NCI-H446 (cell line): ENCODE measurements at places on chromosomes 11 and 22.

GRCh38 chr22:37198258-37199102 lies 10.4 kb upstream of the C1QTNF6 start:
- peak; percentile 71 for DNase-seq

DNA sequence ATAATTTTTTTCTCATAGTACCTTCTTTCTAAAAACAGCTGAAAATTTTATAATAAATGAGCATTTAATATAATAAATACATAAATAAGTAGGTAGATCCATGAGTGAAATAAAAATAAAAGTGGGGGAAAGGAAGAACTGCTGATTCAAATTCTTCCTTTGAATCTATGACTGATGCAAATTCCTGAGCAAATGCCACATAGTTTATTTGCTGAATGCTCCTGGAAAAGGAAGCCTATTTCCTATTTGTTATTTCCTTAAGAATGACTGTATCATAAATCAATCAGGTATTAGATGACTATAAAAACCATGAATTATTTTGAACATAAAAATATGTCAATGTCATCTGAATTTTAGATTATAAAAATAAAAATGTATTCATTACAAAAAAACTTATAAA lies 16.6 kb downstream of the BTBD10 start:
- DNase-seq: no peak

DNA sequence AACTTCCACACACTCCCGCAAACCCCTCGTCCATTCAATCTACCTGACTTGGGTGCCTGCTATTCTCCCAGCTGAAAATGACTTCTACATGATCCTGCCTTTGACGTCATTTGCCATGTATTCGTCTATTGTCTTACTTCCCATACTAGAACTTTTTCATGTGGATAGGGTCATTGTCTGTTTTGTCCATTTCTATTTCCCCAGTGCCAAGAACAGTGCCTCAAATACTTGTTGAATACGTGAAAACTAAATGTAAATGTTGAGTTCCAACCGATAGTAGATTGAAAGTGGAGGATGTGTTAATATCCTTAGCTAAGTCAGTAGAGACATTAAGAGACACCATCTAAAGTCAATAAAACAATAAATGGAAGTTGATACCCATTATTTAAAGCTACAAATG lies 935 bp downstream of the TRIM68 start:
- no peak for DNase-seq

- DNase-seq: no peak
Observed at GRCh38 chr11:70495351-70496310, 97.3 kb downstream of the CTTN start.

GRCh38 chr11:10268746-10269488 lies 25.1 kb downstream of the SBF2 start:
- no peak for DNase-seq

DNA sequence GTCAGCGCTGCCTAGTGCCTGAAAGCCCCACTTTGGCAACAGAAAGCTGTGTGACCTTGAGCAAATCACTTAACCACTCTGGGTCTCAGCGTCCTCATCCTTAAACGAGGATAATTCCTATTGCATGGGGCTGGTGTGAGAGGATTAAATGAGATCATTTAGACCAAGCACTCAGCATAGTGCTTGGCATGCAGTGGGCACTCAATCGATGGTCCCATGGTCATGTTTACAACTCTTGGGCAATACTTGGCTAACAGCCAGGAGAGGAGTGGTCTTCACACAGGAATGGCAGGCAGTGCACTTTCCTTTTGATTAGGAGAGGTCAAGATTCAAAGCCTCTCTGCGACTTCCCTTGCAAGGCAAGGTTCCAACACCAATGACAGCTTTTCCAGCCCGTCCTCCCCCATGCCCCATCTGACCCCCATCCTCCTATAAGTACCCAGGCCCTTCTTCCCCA lies 14.1 kb downstream of the TNKS1BP1 start:
- no peak for DNase-seq

DNA sequence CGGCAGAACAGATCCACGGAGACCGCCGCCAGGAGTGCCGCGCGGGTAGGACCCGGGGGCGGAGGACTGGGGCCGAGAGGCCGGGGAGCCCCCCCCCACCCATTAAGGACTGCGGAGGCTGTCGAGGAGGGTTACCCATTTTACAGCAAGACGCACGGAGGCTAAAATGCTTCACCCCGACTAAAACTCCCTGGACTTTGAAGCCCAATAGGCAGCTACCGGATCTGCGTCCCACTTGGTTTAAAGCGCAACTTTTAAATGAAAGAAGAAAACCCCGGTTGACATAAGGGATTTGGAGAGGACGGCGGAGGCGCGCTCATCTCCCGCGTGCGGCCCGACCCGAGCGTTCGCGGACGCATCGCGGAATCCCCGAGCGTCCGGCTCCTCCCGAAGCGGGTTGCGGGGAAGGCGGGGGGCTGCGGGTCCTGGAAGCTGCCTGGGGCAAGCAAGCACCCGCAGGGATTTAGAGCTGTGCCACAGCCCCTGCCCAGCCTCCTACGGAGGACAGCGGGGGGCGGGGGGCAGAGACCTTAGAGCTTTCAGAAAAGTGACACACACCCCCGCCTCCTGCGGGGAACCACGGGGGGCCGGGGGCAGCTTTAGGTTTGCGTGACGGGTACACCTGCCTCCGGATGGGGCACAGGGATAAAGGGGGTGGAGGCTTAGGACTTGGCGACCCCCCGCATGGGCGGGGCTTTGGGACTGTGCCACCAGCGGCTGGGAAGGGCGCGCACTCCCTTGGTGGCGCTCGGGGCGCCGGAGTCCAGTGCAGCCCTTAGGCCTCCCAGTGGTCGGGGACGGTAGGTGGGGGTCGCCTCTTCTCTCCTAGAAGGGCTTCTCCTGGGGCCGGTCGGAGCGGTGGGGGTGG lies 760 bp upstream of the CELSR1 start:
- DNase-seq: no peak

DNA sequence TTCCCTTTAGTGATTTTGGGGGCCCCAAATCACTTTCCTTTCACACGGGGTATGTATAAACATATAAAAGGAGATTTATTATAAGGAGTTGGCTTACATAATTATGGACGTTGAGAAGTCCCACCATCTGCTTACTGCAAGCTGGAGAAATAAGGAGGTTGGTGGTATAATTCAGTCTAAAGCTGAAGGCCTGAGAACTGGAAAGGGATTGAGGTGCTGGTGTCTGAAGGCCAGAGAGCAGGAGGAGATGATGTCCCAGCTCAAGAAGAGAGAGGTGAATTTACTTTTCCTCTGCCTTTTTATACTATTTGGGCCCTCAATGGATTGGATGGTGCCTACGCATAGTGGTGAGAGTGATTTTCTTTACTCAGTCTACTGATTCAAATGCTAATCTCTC lies 1.3 kb upstream of the ZNF202 start:
- DNase-seq: no peak

- no peak for DNase-seq
Observed at GRCh38 chr11:31808721-31809540, 2.2 kb downstream of the PAX6 start.

GRCh38 chr11:64969209-64969608 lies 2.7 kb downstream of the MAJIN start:
- peak; percentile 50 for DNase-seq

DNA sequence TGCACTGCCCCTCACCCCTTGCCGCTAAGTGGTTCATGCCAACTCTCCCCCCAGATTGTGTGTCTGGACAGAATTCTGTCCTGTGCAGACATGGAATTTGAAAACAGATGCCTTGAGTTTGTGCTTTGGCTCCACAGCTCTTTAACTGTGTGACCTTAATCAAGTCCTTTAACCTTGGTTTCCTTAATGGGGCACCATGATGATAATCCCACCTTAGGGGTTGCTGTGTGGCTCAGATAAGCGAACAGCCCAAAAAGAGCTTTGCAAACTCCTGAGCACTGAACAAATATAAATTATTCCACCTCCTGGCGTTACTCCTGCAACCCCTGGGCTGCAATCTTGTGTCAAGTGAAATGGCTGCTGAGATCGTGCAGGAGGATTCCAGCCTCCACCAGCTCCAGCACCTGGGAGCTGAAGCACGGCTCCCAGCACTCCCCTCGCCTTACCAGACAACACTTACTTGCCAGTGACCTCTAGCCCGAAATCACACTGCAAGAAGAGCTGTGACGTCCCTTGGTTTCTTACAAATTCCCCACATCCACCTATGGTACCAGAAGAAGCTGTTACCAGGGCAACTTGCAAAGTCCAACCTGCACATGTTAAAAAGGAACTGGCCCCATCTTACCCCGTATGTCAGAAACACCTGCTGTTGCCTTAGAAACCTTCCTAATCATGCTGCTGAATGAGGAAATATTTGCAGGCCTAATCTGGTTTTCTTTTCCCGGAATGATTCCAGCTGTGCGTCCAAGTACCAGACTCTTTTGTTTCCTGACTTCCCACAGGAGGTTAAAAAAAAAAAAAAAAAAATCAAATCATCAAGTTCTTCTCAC lies 13.2 kb downstream of the VPS37C start:
- no peak for DNase-seq

- DNase-seq: no peak
Observed at GRCh38 chr11:104329078-104329665, 165.2 kb upstream of the PDGFD start.

GRCh38 chr11:3200388-3201111 lies 18.1 kb downstream of the MRGPRG start:
- DNase-seq: no peak

- no peak for DNase-seq
Observed at GRCh38 chr22:37058917-37059701, 7.6 kb downstream of the KCTD17 start.

DNA sequence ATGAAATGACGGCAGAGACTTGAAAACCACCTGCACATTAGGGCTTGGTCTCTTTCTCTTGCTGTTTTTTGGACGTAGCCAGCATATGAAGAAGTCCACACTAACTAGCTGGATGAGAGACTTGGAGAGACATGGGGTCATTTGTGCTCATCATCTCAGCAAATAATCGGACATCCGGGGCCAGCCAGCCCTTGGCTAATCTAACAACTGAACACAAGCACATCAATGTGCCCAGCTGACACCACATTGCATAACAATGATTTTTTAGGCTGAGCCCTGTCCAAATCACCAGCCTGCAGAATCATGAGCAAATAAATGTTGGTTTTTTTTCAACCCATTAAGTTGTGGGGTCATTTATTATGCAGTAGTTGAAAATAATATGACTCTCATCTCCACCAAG lies 460.3 kb upstream of the LARGE1 start:
- no peak for DNase-seq

GRCh38 chr11:32050264-32050663 lies 40.6 kb upstream of the RCN1 start:
- DNase-seq: no peak

- DNase-seq: no peak
Observed at GRCh38 chr22:32336771-32337424, 20.8 kb upstream of the RFPL3 start.

GRCh38 chr11:95668131-95668530 lies 121.5 kb downstream of the FAM76B start:
- no peak for DNase-seq

DNA sequence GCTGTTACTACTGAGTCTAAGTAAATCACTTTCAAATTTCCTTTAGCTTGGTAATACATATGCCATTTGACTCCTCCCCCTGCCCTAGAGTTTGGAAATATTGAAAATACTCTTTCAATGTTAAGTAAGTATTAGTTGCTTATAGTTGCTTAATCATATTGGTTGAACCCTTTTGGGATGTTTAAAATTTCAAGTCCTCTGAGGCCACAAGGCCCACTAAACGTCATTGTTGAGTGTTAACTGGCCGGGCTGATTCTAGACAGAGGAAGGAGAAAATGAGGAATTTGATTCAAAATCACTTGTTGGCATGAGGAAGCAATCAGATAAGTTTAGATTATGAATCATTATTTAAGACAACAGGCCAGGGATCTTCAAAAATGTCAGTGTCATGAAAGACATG lies 8.5 kb downstream of the NAV2 start:
- no peak for DNase-seq

GRCh38 chr11:131889146-131889577 lies 518.7 kb downstream of the NTM start:
- no peak for DNase-seq

- peak; percentile 84 for DNase-seq
Observed at GRCh38 chr11:36165621-36166397, 123.4 kb downstream of the COMMD9 start.

DNA sequence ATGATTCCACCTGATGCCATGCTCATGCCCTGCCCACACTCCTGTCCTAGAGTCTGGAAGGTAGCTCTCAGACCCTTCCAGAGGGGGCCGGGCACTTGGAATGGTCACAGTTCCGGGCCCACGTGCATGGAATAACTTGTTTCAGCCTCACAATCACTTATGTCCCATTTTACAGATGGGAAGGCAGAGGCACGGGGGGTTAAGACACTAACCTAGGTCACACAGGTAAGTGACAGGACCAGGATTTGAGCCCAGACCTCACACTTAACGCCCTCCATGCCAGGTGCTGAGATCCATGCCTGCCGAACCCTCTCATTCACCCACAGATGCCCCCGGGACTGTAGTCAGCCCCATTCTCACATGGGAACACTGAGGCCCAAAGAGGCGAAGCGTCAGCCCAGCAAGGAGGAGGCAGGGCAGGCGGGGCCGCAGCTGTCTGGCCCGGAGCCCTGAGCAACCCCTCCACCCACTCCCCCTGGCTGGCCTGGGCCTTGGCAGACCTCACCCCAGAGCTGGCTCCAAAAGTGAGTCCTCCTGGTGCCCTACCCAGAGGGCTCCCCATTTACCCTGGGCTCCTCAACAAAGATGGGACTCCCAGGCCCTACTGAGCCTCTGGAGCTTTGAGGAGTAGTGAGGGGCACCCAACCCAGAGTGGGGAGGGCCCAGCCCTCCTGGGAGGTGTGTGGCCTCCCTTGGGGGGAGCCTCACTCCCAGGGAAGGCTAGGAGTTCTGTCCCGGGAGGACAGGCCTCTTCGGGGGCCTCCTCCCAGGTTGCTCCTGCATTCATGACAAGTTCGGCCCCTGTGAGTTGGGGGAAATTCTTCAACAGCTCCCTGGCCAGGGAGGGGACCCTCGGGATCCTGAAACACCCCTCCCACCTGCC lies 2.4 kb upstream of the ALDH3B1 start:
- no peak for DNase-seq

- DNase-seq: peak; percentile 71
Observed at GRCh38 chr11:130068986-130069658, 572 bp upstream of the APLP2 start.

GRCh38 chr11:13000721-13001120 lies 8.4 kb upstream of the RASSF10 start:
- peak; percentile 46 for DNase-seq

GRCh38 chr11:2271077-2271326 lies 614 bp upstream of the ASCL2 start:
- no peak for DNase-seq

DNA sequence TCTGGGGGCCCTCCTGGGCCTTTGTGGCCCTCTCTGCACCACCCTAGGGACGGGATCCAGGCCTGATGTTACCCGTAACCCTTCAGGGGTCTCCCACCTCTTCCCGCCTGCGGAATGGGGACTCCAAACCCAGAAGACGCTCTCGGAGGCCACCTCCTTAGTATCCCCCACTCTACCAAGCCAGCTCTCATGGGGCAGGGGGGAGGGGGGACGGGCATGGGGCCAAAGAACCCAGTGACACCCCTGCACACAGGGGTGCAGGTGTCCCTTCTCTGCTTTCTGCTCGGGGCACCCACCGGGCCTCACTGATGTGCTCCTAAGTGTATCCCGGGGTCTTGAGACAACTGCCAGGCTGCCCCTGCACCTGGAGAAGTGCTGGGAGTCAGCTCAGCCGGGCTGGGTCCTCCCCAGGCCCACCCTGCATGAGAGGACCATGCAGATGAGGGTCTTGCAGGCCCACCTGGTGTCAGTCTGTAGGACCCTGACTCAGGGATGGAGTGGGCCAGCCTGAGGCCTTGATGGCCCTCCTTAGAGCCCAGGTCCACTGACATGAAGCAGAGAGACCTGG lies 176.9 kb downstream of the IGLL1 start:
- no peak for DNase-seq
